ENCODE measurements at places on chromosomes 7 and 10.

- no peak for DNase-seq
Observed at GRCh38 chr10:124142960-124143359, 49.6 kb upstream of the CHST15 start.

DNA sequence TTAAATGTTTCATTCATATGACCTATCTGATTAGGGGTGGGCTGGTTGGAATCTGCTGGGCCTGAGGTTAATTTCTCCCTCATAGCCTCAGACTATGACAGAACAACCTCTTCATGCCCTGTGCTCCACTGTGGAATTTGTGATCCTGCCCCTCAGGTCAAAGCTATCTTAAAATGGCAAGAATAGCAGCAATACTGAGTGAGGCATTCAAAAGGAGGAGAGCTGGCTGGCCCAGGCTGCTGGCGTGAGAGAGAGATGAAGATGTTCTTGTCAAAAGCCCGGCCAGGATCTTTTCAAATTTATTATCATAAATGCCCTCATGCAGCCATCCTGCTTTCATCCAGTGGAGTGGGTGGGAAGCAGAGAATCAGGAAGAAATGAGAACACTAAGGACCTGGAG lies 41.8 kb upstream of the PLCE1 start:
- no peak for DNase-seq

DNA sequence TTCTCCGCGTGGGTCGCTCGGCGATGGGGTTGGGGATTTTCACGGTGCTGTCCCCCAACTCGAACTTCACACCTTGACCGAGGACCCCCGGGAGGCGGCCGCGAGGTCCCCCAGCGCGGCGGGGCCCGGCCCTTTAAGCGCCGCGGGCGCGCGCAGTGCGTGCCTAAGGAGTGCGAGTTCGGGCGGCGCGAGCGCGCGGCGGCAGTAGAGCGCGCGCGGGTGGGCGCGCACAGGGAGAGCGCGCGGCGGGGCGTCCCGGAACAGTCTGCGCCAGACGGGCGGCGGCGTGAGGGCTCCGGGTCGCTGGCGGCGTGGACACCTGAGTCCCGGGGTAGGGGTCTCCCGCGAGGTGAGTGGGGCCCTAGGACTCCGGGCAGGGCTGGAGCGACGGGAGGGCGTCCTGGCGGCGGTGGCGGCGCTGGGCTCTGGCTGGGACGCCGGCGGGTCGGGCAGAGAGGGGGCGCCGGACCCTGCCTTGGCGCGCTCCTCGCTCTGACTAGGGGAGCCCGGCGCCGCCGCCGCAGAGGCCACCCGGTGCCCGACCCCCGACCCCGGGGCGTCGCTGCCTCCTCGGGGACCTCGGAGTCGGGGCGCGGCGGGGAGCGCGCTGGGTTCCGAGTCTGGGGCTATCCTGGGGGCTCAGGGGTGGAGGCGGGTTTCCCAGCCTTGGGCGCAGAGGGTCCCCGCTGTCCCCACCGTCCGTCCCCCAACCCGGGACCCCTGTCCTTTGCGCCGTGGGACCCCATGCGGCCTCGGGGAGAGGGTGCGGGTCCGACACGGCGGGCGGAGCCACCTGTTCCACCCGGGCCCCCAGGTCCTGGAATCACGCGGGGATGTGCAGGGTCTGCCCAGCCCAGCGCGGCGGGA lies at the start of gene PROSER2:
PROSER2 (plus strand) TSS at position 235 of the 867 bp plus-strand sequence. CDS start 28,722 bp downstream, outside the sequence.
- DNase-seq: no peak

GRCh38 chr7:109020251-109020650 lies 450.6 kb downstream of the DNAJB9 start:
- DNase-seq: no peak

DNA sequence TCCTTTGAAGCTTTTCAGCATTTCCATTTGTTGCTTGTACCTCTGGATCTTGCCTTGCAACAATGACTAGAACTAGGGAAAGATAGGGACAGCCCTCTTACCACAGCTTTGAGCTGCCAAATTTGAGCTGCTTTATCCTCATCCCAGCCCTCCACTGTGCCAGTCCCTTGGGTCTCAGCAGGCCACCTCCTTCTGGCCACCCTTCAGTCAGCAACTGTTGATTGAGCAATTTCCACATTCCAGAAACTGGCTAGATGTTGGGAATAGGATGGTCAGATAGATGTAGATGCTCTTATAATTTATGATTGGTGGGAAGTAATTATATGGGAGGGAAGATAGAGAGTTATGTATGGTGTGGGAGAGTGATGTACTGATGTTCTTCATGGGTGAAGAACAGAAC lies 100.1 kb downstream of the ST7 start:
- no peak for DNase-seq

DNA sequence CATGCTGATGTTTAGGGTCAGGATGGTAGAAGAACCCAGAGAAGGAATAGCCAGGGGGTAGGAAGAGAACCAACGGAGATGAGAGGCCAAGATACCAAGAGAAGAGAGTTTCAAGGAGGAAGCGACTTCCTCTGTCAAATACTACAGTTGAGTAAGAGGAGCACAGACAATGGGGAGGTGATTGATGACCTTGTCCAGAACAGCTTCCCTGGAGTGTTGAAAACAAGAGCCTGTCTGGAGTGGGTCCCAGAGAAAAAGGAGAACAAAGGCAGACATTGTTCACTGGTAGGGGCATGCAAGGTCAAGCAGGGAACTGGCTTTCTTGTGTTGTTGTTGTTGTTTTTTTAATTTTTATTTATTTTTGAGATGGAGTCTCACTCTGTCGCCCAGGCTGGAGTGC lies 9.6 kb upstream of the TRIM56 start:
- no peak for DNase-seq

DNA sequence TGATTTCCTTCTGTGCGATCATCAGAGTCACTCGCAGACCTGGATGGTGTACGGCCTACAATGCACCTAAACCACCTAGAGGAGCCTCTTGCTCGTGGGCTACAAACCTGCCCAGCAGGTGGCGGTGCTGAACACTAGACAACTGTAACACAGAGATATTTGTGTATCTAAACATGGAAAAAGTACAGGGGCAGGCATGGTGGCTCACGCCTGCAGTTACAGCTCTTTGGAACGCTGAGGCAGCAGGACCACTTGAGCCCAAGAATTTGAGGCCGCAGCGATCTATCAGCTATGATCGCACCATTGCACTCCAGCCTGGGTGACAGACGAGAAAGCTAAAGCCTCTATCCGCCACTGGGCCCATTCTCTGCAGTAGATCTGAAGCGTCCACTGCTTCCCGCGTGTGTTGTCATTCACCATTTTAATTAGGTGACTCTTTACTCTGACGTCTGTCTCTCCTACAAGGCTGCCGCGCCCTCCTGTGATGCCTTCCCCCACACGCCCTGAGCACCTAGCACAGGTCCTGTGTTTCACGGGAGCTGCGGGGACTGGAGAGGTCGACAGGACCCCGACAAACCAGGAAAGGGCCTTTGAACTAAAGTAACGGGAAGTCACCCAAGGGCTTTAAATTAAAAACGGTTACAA lies 774 bp downstream of the TUBGCP2 start:
- DNase-seq: peak; percentile 75

- DNase-seq: no peak
Observed at GRCh38 chr7:2198760-2199159, 34.0 kb downstream of the MAD1L1 start.

GRCh38 chr7:154532771-154533170 lies 470.2 kb downstream of the PAXIP1 start:
- no peak for DNase-seq

GRCh38 chr10:50322077-50322476 lies 70.8 kb upstream of the ASAH2 start:
- DNase-seq: no peak

GRCh38 chr7:155009570-155010157 lies 6.7 kb upstream of the PAXIP1 start:
- no peak for DNase-seq

DNA sequence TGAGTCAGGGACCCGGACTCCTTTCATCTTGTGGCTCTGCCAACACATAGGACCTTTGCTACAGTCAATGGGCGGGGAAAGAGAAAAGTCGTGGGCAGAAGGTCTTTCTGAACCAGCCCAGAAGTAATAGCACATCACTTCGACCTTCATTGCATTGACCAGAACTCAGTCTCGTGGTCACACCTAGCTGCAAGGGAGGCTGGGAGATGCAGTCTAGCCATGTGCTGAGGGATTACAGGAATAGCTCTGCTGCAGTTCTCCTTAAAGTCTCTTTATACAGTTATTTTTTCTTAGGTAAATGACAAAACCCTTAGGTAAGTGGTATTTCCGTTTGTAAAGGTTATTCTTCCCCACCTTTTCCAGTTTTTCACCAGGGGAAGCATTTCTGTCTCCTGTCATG lies 25.4 kb downstream of the WIPF3 start:
- no peak for DNase-seq

- no peak for DNase-seq
Observed at GRCh38 chr10:107649249-107649648, 484.7 kb upstream of the SORCS1 start.

GRCh38 chr7:26279405-26279804 lies 12.3 kb upstream of the SNX10 start:
- DNase-seq: no peak

- DNase-seq: no peak
Observed at GRCh38 chr7:2163600-2164555, 68.9 kb downstream of the MAD1L1 start.

DNA sequence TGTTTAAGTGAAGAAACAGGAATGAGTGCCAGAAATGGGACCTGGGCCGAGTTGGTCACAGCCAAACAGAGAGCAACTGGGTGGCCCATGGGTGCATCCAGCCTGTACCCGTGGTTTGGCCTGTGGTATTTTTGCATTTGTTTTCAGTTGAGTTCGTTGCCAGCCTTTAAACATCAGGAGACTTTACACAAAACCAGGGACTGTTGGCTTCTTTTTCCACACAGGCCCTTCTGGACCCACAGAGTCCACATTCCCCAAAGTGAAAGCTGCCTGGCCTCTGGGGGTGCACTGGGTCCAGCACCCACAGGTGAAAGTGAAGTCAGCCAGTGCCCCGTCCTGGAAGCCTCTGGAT lies 54.1 kb upstream of the TNS3 start:
- no peak for DNase-seq

- no peak for DNase-seq
Observed at GRCh38 chr7:51034521-51035264, 252.0 kb upstream of the GRB10 start.

DNA sequence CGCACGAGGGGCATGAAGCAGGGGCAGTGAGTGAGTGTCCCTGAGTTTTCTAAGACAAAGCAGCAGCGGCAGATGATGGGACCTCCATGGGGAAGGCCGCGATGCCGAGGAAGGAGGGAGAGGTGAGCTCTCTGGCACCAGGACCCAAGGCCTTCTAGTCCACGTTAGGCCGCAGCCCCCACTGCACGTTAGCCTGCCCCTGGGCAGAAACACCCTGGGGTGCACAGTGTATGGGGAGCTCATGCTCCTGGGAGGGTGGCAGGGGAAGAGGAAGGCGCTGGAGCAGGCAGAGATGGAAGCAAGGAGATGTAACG lies 97.3 kb upstream of the IKZF1 start:
- DNase-seq: no peak

DNA sequence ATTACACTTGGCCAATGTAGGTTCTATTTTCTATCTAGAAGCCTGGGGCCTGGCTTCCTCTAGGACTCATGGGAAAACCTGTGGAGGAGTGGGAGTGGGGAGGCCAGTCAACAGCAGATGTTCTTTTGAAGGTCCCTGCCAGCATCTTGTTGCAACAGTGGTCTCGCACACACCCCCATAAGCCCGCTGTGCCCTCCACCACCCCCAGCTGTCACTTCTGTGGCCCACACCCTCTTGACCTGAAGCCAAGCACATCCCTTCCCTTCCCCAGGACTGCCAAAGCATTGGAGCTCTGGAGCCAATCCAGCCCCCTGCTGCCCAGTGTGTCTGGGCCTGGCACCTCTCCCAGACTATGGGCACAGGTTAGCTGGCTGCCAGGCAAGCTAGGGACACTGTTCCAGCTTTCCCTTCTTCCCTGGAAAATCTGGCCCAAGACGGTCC lies 1.9 kb upstream of the STX1A start:
- no peak for DNase-seq

DNA sequence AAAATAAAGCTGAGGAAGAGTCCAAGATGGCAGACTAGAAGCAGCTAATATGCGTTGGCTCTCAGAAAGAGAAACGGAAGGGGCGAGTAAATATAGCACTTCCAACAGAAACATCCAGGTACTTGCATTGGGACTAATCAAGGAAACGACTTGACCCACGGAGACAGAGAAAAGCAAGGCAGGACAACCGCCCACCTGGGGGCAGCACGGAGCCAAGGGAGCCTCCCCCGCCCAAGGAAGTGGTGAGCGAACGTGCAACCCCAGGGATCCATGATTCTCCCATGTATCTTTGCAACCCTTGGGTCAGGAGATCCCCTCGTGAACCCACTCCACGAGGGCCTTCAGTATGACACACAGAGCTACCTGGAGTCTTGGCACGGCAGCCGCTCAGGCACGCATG lies 45.4 kb upstream of the GRM3 start:
- DNase-seq: no peak

GRCh38 chr7:25881317-25882037 lies 270.5 kb upstream of the NFE2L3 start:
- no peak for DNase-seq

GRCh38 chr10:29105516-29106215 lies 183.2 kb upstream of the LYZL1 start:
- no peak for DNase-seq

- no peak for DNase-seq
Observed at GRCh38 chr10:34911661-34912205, 96.6 kb upstream of the PARD3 start.

DNA sequence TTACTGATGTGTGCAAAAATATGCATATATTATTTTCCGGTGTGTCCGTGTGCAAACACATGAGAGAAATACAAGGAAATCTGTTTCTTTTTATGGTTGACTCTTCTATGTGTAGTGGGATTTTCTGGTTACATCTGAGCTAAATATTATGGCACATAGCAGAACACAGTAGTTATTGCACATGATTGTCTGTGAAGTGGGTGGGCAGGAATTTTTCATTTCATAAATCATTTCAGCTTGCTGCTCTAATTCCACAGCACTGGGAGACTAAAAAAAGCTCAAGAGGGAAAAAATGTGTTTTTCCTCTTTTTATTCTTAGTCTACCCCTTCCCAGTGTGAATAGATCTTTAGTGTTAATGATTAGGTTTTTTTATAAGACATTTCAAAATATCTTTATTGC lies 197.9 kb downstream of the MBL2 start:
- no peak for DNase-seq

DNA sequence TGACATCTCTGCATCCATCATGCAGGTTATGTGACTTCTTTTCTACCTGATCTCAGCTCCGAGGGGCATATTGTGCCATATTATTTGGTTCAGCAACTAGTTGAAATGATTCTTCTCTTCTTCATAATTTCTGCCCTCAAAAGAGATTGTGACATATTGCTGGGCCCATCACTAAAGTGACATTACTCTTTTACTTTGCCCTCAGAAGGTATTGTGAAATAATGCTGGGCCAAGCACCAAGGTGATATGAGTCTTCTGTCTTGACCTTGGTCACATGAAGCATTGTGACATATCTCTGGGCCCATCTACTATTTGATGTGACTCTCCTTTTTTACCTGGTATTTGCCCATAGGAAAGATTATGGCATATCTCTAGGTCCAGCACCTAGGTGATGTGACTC lies 33.9 kb upstream of the ZNF107 start:
- no peak for DNase-seq

GRCh38 chr7:42269161-42269560 lies 32.2 kb upstream of the GLI3 start:
- DNase-seq: no peak
